Progenitor cell of endocrine pancreas (in vitro differentiated cells): ENCODE measurements at places on chromosomes 6 and 20.

GRCh38 chr6:15206887-15207286, 39.0 kb upstream of the JARID2 start:
- no peak for DNase-seq

DNA sequence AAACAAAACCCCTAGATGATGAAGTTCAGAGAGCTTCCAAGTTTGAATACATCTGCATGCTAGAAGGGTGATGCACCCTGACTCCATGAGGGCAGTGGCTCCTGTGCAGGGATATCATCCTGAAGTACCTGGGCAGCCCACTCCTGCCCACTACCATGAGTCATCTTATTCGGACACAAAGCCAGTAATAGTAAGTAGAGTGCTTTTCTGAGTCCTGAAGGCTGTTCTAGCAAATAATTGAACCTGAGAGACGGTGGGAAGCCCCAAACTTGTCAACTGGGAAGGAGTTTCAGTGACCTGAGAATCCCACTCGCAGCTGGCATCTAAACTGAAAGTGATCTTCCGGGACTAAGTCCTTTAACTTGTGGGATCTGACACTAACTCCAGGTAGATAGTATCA, 152.9 kb upstream of the COL21A1 start:
- DNase-seq: no peak

DNA sequence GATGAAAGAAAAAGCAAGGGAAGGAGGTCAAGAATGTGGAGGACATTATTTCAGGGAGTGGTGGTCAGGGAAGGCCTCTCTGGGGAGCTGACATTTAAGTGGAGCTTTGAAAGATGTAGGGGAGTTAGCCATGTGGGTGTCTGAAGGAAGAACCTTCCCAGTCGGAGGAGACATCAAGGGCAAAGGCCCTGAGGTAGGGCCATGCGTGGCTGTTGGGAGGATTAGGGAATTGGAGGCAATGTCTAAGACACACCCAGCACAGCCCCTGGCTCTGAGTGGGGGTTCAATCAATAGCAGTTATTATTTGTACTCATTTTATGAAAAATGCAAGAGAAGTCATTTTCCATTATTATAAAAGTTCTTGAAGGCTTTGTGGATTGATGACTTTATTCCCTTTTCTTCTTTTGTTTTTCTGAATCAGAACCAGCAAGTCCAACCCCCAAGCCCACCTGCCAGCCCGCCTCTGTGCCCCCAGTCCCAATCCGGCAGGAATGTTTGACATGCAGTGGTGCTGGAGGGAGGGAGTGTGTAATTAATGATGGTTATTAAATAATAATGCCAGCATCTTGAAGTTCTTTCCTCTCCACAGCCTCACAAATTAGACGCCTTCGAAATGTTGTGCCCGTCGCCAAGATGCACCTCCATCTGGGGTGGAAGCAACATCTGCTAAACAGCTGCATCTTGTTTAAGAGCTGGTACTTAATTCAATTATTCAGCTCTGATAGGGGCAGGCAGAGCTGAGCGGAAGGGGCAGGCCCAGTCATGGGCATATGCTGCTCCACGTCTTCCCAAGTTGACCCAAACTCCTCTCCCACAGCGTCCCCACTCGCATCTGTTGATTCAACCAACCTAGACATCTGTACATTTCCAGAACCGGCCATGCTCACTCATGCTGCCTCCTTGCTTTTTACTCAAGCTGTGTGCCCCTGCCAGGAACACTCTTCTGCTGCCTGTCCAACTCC, 81.3 kb upstream of the SIRPA start:
- DNase-seq: no peak

DNA sequence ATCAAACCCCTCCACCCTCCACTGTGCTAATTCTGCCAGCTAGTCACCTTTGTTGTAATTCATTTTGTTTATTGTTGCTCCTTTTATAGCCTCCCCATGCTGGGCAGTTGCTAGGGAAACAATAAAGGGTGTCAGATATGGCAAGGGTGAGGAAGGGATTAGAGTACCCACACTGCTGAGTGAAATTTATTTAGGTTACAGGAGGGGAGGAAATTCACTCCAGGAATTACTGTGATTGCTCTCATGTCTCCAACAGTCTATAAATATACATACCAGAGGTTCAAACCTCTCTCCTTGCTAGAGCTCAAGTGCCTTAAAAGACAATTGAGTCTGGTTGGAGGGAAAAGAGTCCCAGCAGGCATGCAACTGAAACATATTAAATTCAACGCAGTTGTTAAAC, 90.6 kb upstream of the ADGRF1 start:
- DNase-seq: no peak

DNA sequence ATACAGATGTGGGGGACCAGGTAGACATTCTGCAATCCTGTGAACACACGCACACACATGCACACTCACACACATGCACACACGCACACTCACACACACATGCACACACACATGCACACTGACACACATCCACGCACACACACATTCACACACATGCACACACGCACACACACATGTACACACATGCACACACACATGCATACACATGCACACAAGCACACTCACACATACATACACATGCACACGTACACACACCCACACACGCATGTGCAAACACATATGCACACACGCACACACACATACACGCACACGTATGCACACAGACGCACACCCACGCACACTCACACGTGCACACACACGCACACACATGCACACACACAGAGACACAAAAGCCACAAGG, 14.3 kb upstream of the GGTLC1 start:
- no peak for DNase-seq

DNA sequence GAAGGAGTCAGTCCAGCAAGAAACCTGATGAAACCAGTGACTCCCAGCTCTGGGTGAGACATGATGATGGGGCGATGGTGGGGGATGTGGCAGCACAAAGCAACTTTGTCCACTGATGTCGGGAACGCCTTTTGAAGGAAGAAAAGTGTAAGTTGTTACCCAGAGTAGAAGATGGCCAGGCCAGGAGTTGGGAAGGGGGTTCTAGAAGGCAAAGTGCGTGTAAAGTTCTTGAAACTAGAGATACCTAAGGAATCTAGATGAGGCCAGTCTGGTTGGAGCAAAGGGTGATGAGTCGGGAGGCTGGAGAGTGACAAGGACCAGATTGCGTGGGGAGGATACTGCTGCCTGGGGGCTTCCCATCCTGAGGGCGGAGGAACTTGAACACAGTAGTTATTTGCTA, 117.0 kb downstream of the PHACTR3 start:
- no peak for DNase-seq

- no peak for DNase-seq
Measured at GRCh38 chr6:166166314-166167257, 1.1 kb downstream of the TBXT start.

DNA sequence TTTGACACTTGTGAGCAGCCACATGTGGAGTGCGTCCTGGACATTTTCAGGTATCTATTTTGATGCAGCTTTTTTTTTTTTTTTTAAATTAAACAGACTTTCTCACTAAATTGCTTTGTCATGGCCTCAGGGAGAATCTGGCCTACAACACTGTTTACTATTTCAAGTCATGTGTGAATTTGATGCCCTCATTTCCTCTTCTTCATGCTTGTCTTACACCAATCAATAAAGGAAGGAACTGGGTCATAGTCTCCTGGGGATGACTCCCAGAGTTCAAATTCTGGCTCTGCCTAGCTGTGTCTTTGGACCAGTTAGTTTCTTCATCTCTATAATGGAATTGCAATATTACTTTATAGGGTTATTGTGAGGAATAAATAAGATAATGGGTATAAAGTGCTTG, 554.1 kb downstream of the PRKN start:
- no peak for DNase-seq

DNA sequence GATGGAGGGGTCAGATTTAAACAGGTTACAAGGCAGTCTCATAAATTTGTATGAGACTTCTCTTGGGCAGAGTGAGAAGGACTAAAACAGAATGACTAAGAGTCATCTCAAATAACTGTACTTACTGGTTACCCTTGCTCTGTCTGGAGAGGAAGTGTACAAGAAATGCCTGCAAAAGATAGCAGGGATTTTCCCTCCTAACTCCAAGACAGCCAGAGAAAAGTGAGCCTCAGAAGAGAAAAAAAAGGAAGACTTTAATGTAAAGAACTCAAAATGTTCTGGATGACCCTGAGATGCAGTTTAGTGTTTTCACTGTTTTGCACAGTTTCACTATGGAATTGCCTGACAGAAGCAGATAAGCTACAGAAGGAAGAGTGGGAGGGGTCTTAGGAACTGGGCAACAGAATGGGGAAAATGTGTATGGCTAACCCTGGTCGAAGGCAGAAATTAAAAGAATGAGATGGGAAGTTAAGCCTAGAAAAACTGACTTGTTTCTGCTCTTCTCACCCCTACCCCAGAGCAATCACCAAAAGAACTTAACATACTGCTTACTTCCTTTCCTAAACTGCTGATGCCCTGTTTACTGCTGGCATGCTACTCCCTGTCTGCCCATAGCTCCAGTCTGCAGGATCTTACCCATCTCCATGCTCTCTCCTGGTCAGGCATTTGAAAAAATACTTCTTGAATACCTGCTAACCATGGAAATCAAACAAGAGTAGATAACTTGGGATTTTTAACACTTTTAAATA, 98.1 kb upstream of the MARCKS start:
- no peak for DNase-seq

DNA sequence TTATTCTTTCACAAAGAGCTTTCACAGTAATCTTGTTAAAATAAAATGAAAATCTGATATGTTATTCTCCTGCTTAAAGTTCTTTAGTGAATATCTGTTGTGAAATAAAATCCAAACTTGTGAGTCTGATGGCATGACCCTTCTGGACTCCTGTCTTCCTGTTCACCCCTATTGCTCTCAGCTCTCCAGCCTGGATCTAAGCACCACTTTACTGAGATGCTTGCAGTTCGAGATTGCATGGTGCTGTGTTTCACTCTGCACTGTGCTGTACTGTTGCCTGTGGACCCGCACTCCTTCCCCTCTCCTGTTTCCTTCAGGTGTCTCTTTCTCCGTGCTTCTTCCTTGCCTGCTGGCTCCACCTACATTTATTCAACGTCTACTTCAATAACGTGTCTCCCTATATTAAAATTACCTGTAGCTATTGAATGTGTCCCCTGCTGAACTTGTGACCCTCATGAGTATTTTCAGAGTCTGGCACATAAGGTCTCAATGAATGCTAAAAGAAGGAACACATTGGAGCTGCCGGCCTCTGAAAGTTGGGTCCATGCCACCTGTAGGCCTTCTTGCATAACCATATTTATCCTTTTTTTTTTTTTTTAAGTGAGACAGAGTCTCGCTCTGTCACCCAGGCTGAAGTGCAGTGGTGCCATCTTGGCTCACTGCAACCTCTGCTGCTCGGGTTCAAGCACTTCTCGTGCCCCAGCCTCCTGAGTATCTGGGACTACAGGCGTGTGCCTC, 100.1 kb downstream of the ARID1B start:
- no peak for DNase-seq
